Pancreas (tissue), 10 donors: ENCODE measurements at places on chromosomes 4 and X. TPM values are rescaled to one million over a fixed set of nuclear protein-coding genes. Genes with fewer than 3 reads are reported as not detected.

SATL1 gene
- not detected for total RNA-seq

DAPP1 gene
- total RNA-seq = 0.55 TPM

STBD1 gene
- total RNA-seq = 4.4 TPM

SOD3 gene
- 35.9 TPM for total RNA-seq

PNCK gene
- total RNA-seq = 0.35 TPM

CLNK gene
- total RNA-seq = 0.05 TPM

FGFBP1 gene
- 0.12 TPM for total RNA-seq

DHRSX gene
- total RNA-seq = 17.0 TPM

DNA sequence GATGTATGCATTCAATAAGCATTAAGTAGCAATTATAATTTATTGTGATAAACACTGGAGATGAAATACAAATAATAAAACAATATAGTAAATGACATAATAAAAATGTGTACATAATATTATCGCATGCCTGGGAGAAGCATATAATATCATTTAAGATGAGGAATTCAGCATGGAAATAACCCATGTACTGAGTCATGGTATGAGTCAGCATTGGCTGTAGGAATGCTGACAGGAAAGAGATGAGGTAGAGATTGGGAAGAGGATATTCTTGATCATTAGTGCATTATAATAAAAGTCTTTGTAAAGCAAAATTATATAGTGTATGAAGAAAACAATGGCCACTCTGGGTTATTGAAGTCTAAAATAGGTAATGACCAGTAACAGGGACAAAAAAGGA is 82.8 kb downstream of the MAGEB10 start:
- H3K4me1 ChIP-seq = no peaks in the 10 kb centered on the region
- H3K27ac ChIP-seq = no peak overlapping the region
- H3K36me3 ChIP-seq = no peaks in the 10 kb centered on the region
- no peaks in the 10 kb centered on the region for H3K27me3 ChIP-seq

- no peaks in the 10 kb centered on the region for H3K27me3 ChIP-seq
- H3K27ac ChIP-seq = no peak overlapping the region
- no peak overlapping the region for H3K4me3 ChIP-seq
Measured at GRCh38 chr4:156829201-156829873, 142.3 kb downstream of the PDGFC start.

GRCh38 chr4:25321703-25322102 is 9.1 kb downstream of the ZCCHC4 start:
- DNase-seq = no peak
- no peaks in the 10 kb centered on the region for H3K36me3 ChIP-seq
- no peaks in the 10 kb centered on the region for H3K4me1 ChIP-seq
- no peak overlapping the region for H3K27ac ChIP-seq
- no peaks in the 10 kb centered on the region for H3K27me3 ChIP-seq

- H3K4me3 ChIP-seq = no peak overlapping the region
- no peaks in the 10 kb centered on the region for H3K36me3 ChIP-seq
- H3K4me1 ChIP-seq = no peaks in the 10 kb centered on the region
- no peak overlapping the region for H3K27ac ChIP-seq
- no peaks in the 10 kb centered on the region for H3K27me3 ChIP-seq
Measured at GRCh38 chrX:129831091-129831885, 12.4 kb downstream of the ZDHHC9 start.

GRCh38 chr4:82785611-82786400 is 12.8 kb downstream of the SCD5 start:
- peaks cover 6% of the 10 kb centered on the region for H3K4me1 ChIP-seq
- H3K27ac ChIP-seq = no peak overlapping the region
- no peaks in the 10 kb centered on the region for H3K27me3 ChIP-seq
- no peaks in the 10 kb centered on the region for H3K36me3 ChIP-seq
- DNase-seq = no peak
- no peak overlapping the region for H3K4me3 ChIP-seq

DNA sequence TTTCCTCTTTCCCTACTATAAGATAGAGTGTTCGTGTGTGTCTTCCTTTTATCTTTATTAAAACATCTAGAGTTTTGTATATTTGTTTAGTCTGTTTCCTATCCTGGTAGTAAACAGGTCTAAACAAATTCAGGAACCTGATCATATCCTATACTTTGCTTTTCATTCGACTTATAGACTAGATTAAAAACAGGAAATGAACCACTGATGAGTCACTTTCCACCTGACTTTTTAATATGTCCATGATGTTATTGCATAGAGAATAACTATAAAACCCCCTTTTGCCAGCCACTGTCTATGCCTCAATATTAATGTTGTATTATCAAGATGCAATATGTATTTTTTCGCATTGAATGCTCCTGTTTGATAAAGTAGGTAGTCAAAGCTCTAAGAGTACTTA is 1794.0 kb downstream of the STIM2 start:
- no peak overlapping the region for H3K4me3 ChIP-seq
- no peaks in the 10 kb centered on the region for H3K4me1 ChIP-seq
- H3K27ac ChIP-seq = no peak overlapping the region

- no peak overlapping the region for H3K27ac ChIP-seq
- H3K4me1 ChIP-seq = no peaks in the 10 kb centered on the region
- no peak overlapping the region for H3K4me3 ChIP-seq
- DNase-seq = no peak
Measured at GRCh38 chr4:39157520-39157919, 24.8 kb upstream of the WDR19 start.

DNA sequence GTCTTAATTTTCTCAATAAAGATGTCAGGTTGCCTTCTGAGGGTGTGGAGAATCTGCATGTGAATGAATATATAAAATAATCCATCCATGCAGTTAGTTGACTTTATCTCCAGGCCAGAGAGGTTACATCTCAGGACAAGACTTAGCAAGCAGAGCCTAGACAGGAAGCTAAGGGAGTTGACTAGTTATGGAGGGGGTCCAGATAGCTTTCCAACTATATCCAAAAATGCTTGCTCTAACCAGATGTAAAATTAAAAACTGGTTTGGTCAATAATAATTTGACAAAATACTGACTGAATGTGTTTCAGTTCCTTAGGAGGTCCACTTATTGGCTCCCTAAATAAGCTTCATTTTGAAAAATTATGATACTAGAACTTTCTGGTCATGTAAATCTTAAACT is 101.4 kb downstream of the PAPSS1 start:
- DNase-seq = no peak
- peaks cover under 1% of the 10 kb centered on the region for H3K36me3 ChIP-seq
- H3K4me3 ChIP-seq = no peak overlapping the region
- H3K27me3 ChIP-seq = no peaks in the 10 kb centered on the region
- H3K27ac ChIP-seq = no peak overlapping the region

DNA sequence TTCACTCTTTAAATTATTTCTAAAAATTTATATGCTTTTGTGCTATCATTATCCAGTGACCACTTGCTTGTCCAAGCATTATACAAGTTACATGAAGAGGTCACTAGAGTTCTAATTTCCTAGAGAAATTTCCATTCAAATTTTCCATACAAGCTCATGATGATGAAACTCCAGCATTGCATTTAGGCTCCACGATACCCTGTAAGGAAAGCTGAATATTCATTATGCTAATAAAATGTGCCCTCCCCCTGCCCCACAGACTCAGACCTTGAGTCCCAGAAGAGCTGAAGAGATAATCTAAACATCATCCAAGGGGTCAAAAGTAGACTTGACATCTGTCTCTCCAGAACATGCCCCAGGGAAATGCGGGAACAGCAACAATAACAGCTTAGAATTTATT is 19.6 kb upstream of the FAM156A start:
- no peak overlapping the region for H3K4me3 ChIP-seq
- H3K27ac ChIP-seq = no peak overlapping the region
- H3K36me3 ChIP-seq = no peaks in the 10 kb centered on the region
- H3K27me3 ChIP-seq = peaks cover 9% of the 10 kb centered on the region

DNA sequence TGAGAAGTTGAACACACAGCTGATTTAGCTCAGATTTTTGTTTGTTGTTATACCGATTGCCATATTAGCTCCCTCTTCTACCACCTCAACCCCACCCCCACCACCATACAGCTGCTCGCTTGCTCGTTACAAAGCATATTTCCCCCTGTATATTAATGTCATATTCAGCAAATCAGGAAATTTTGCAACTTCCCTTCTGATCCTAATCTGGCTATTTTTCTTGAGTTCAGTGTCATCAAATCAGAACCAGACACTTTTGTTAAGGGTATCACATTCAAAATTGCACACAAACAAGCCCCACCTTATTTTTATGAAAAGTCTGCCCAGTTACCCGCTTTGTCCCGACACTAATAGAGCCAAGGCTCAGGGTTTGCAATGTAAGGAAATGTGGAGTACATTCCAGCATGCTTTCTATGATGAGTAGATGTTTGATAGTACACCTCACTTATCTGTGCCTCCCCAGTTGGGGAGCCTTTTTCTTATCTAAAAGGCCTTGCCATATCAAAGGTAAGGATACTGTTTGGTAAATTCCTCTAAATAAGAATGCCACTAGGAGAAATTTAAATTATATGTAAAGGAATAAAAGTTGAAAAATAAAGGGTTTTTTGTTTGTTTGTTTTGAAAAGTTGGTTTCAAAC is 212.2 kb downstream of the CBR4 start:
- H3K4me3 ChIP-seq = no peak overlapping the region
- no peak for DNase-seq
- no peaks in the 10 kb centered on the region for H3K27me3 ChIP-seq
- no peaks in the 10 kb centered on the region for H3K36me3 ChIP-seq

GRCh38 chrX:108811891-108812290 is 75.5 kb upstream of the IRS4 start:
- H3K4me1 ChIP-seq = no peaks in the 10 kb centered on the region
- H3K27me3 ChIP-seq = no peaks in the 10 kb centered on the region
- no peak overlapping the region for H3K27ac ChIP-seq
- no peak overlapping the region for H3K4me3 ChIP-seq
- no peak for DNase-seq
- no peaks in the 10 kb centered on the region for H3K36me3 ChIP-seq

DNA sequence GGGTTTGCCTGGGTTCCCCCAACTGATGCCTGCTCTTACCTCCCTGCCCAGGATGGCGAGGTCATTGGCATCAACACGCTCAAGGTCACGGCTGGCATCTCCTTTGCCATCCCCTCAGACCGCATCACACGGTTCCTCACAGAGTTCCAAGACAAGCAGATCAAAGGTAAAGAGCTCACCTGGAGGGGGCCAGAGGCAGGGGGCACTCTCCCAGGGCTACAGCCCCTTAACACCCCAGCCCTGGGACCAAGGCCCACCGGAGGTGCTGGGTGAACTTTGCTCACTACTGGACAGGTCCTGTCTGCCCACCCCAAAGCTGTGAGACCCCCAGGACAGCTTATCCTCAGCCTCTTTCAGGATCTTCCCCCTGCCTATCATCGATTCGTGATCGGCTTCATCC is 24.5 kb downstream of the HTRA3 start:
- no peaks in the 10 kb centered on the region for H3K4me1 ChIP-seq
- no peaks in the 10 kb centered on the region for H3K27me3 ChIP-seq
- no peak overlapping the region for H3K27ac ChIP-seq
- peak; percentile 22 for DNase-seq
- no peak overlapping the region for H3K4me3 ChIP-seq

DNA sequence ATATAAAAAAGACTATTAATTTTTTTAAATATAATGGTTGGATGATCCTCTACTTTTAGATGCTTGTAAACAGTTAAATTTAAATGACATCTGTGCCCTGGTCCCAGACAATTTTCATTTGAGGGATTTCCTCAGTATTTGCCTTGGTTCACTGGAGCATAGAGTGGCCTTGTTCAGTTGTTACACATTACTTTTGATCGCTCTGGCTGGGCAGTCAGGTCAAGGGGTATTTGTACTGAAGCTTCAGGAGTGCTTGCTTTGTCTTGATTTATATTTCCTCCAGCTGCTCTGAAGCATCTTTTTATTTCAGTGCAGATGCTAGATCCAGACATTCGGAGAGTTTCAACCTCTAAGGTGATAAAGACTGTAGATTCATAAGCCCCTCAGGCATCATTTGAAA is 50.0 kb downstream of the COMMD8 start:
- no peak overlapping the region for H3K27ac ChIP-seq
- no peaks in the 10 kb centered on the region for H3K27me3 ChIP-seq
- H3K36me3 ChIP-seq = no peaks in the 10 kb centered on the region
- H3K4me1 ChIP-seq = no peaks in the 10 kb centered on the region
- DNase-seq = no peak

DNA sequence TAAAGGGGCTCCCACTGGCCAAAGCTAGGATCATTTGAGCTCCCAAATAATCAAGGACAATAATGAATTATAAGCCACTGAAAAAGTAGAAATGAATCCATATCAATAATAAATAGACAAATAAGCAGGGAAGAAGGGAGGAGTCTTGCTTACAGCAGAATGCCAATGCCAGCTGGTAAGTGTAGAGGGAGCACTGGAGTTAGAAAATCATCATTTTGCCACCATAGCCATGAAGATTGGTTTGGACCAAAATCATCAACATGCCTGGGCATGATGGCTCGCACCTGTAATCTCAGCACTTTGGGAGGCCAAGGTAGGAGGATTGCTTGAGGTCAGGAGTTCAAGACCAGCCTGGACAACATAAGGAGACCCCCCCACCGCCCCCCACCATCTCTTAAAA is 20.4 kb upstream of the SH3KBP1 start:
- H3K27me3 ChIP-seq = no peaks in the 10 kb centered on the region
- H3K27ac ChIP-seq = no peak overlapping the region
- H3K4me3 ChIP-seq = no peak overlapping the region
- H3K4me1 ChIP-seq = no peaks in the 10 kb centered on the region
- no peaks in the 10 kb centered on the region for H3K36me3 ChIP-seq

- no peaks in the 10 kb centered on the region for H3K27me3 ChIP-seq
- no peaks in the 10 kb centered on the region for H3K36me3 ChIP-seq
- DNase-seq = no peak
- H3K27ac ChIP-seq = no peak overlapping the region
- peaks cover 7% of the 10 kb centered on the region for H3K4me1 ChIP-seq
Measured at GRCh38 chr4:89221167-89221867, 86.3 kb downstream of the GPRIN3 start.

- no peaks in the 10 kb centered on the region for H3K27me3 ChIP-seq
- no peak overlapping the region for H3K27ac ChIP-seq
- no peak for DNase-seq
- H3K4me1 ChIP-seq = no peaks in the 10 kb centered on the region
- H3K4me3 ChIP-seq = no peak overlapping the region
Measured at GRCh38 chrX:96715481-96715880, 30.8 kb downstream of the DIAPH2 start.

GRCh38 chr4:68267433-68267944 is 22.0 kb upstream of the TMPRSS11B start:
- no peaks in the 10 kb centered on the region for H3K4me1 ChIP-seq
- no peak overlapping the region for H3K4me3 ChIP-seq
- H3K27ac ChIP-seq = no peak overlapping the region
- no peak for DNase-seq

GRCh38 chr4:186819342-186820086 is 95.9 kb upstream of the FAT1 start:
- H3K27ac ChIP-seq = no peak overlapping the region
- no peaks in the 10 kb centered on the region for H3K36me3 ChIP-seq
- H3K4me3 ChIP-seq = no peak overlapping the region
- no peaks in the 10 kb centered on the region for H3K27me3 ChIP-seq

DNA sequence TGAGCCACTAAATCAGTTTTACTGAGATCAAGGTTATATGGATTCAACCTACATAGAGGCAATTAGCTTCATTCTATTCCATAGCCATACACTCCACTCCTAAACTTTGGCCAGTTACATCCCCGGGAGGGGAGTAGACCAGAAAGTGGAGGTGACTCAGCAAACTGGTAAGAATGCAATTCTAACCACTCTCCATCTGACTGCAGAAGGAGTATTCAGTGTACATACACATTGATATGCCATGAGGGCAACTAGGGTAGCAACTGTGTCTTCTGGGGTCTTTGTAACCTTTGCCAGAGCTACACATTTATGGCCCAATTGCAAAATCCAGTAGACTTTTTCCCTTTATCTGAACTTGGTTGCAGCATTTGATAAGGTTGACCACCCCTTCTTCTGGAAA is 7.6 kb downstream of the SLC25A43 start:
- H3K27ac ChIP-seq = no peak overlapping the region
- H3K36me3 ChIP-seq = no peaks in the 10 kb centered on the region
- H3K4me1 ChIP-seq = no peaks in the 10 kb centered on the region
- no peak for DNase-seq
- no peaks in the 10 kb centered on the region for H3K27me3 ChIP-seq
- H3K4me3 ChIP-seq = no peak overlapping the region
